ENCODE measurements at places on chromosomes 3 and 15. TPM values are rescaled to one million over a fixed set of nuclear protein-coding genes. Genes with fewer than 3 reads are reported as not detected.
A peak's percentile ranks its signal among the peaks of the same experiment; 100 is the strongest.

DNA sequence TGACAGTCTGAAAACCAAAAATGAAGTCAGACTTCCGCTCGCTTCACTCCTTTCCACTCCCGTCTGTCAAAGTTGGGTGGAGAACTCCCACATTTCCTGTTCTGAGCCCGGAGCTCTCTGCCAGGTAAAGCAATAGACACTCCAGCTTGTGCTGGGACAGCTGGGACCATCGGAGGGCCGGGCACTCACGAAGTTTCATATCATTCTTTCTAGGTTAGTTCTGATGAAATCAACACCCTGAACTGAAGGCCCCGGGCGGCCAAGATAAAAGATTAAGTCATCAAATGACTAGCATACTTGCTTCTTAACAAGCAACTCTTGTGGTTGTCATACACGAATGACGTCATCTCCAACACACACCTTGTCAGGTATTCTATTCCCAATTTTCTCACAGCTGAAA lies 42.1 kb downstream of the MAGI1 start:
- peak; percentile 36 for DNase-seq

- DNase-seq, result no peak
Observed at GRCh38 chr15:31145271-31145911, 43.9 kb upstream of the TRPM1 start.

- DNase-seq, result no peak
Observed at GRCh38 chr3:8460050-8460708, 41.4 kb upstream of the LMCD1 start.

- DNase-seq, result no peak
Observed at GRCh38 chr3:142019794-142020320, 129.5 kb downstream of the TFDP2 start.

DNA sequence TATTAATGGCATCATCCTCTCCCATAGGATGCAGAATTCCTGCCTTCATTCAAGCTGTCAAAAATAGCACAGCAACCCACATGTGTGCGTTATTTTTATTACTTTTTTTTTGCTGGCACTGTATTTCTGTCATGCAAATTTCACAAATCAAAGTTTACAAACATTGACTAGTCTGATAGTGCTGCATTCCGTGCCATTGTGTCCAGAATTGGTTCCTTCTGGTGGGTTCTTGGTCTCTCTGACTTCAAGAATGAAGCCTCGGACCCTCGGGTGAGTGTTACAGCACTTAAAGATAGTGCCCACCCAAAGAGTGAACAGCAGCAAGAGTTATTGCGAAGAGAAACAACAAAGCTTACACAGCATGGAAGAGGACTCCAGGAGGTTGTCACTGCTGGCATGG lies 490.2 kb downstream of the GABRG3 start:
- no peak for DNase-seq

- no peak for DNase-seq
Observed at GRCh38 chr3:138219255-138219654, 32.2 kb downstream of the ARMC8 start.

GRCh38 chr3:137970914-137971831 lies 38.8 kb upstream of the CLDN18 start:
- peak; percentile 93 for DNase-seq

GRCh38 chr3:175980486-175981090 lies 1121.5 kb downstream of the NAALADL2 start:
- no peak for DNase-seq

- no peak for DNase-seq
Observed at GRCh38 chr3:149122721-149123578, 6.5 kb upstream of the HPS3 start.

DNA sequence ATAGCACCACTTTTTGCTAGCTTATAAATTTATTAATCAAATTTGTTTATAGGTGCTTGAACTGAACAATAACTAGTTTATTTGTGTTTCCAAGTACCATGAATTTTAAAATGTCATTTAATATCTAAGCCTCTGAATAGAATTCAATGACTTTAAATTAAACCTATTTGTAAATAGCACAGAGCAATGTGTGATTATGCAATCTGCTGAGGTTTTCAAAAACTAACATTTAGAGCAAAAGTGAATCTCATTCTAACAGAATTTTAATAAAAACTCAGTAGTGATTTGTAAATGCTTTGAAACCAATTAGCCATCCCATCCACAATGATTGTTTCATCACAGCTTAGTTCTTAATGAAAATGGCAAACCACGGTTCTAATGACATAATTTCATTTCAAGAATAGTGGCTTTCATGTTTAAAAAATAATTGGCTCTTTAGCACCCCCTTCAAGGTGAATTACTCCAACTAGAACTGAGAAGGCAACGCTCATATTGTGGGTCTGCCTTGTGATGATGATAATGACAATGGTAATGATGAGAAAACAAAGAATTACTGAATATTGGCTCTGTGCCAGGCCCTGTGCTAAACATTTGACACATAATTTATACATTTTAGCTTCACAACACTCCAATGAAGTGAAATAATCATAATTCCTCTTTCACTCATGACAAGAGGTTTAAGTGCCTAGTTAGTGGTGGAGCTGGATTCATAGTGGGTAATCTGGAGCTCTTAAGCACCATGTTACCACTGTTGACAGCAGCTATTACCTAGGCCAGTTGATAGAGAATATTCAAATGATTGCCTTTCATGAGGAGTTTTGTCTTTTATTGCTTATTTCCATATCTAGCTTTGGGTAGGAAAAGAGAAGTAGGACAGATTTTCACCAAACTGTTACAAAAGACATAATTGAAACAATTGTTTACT lies 145.7 kb downstream of the RBMS3 start:
- DNase-seq, result no peak

The PLA2G4D gene
- total RNA-seq, result not detected

The NUP210 gene
- 73.9 TPM for total RNA-seq

- peak; percentile 74 for DNase-seq
Observed at GRCh38 chr3:42061713-42062380, 29.3 kb upstream of the TRAK1 start.

The ZNF80 gene
- not detected for total RNA-seq

DNA sequence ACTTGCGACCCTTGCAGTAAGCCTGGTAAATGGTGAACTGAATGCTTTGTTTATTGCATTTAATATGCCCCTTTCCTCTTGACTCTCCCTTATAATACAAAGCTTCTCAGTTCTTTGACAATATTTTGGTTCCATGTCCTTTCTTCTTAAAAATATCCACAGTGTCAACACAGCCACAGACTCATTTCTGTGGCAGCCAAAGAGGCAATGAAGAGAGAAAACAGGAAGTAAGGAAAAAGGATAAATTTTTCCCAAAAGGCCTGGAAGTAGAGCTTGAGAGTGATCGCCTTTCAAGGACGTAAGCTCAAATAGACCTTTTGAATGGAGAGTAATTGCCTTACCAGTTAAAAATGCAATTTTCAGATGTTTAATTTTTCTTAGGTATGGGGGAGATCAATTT lies 59.4 kb downstream of the PEX5L start:
- DNase-seq, result no peak

The TRIM71 gene
- total RNA-seq, result 318 TPM

The SSUH2 gene
- total RNA-seq, result 2.3 TPM

DNA sequence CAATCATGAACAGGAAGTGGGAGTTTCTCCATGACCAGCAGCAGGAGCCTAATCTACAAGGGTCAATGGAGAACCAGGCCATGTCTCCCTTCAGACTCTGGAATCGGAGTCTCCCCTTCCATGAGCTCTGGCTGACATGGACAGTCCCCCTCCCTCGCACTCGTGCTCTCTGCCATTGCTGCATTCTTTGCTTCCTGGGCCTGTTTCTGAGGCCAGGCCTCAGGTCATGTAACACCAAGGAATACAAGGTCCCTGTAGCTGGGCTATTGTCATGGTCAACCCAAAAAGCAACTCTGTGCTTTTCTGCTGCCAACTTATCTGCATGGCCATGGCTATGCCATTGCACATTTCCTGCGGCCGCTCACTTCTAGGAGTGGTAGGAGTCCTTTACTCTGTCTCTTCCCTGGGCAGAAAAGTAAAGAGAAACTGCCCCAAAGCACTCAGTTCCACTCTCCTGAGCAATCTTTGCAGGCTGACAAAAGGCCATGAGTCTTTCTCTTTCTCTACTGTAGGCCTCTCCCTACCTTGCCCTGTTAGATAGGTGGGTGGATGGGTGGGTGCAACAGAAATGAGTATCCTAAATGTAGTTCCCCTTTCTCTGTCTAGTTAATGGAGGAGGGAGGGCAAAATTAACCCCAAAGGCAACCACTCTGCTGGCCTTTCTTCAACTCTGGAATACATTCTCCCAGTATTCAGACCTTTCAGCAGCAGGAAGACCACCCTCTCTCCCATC lies 40.8 kb upstream of the PROK2 start:
- no peak for DNase-seq

- no peak for DNase-seq
Observed at GRCh38 chr3:47692158-47692557, 89.5 kb downstream of the SMARCC1 start.

The MUC4 gene
- 1.3 TPM for total RNA-seq

GRCh38 chr3:147195887-147196286 lies 210.5 kb downstream of the ZIC4 start:
- no peak for DNase-seq

DNA sequence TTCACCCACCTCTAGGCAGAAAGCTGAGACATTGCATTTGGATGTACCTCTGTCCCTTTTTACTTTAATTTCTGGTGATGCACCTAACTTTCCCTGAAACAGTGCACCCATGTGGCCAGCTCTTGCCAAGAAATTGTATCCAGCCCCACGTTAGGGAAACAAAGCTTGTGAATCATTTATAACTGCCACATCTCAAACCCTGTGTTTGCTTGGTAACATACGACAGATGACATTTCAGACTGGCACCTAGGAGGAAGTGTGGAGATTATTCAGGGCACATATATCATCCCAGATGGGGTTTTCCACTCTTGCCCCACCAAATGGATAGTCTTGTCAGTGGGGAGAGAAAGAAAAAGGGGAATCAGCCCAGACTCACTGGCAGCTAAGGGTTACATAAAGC lies 2.1 kb downstream of the CYB561D2 start:
- DNase-seq, result no peak

The PRR20G gene
- total RNA-seq, result not detected

The GNAI2 gene
- 132 TPM for total RNA-seq

The STX19 gene
- not detected for total RNA-seq

- no peak for DNase-seq
Observed at GRCh38 chr3:151841801-151842200, 27.9 kb downstream of the AADAC start.

DNA sequence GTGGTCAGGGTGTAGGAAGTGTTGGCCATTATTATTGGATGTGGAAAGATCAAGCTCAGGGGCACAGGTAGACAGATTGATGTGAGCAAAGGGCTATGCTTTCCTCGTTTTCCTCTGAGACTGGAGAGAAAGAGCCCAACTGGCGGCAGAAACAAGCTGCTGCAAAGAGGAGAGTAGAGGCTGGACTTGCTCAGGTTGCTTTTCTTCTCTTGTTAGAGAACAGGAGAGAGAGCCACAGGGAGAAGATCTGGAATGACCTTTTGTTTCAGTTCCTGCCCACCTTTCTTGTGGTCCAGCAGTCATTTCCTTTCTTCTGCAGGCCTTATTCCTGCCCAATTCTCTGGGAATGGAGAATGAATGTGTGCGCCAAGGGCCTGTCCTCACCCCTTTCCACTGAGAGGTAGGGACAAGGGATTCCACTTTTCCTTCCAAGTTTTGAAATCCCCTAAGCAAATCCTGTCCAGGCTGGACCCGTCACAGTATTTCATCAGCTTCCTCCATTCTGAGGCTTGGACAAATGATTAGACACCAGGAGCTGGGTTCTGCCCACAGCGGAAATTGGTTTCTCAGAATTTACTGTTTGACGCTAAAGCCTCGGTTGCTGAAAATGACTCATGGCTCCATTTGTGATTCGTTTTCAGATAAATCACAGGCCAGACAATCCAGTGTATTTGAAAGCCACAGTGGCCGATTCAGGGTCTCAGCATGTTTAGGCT lies 16.1 kb downstream of the ZNF80 start:
- no peak for DNase-seq

- DNase-seq, result no peak
Observed at GRCh38 chr3:100087198-100087597, 27.1 kb downstream of the FILIP1L start.

- DNase-seq, result no peak
Observed at GRCh38 chr3:128195802-128196201, 42.5 kb downstream of the EEFSEC start.

The GOLGA6D gene
- 2.1 TPM for total RNA-seq

- DNase-seq, result no peak
Observed at GRCh38 chr15:80823120-80823519, 44.0 kb downstream of the CEMIP start.

The A4GNT gene
- not detected for total RNA-seq

- DNase-seq, result peak; percentile 41
Observed at GRCh38 chr15:75578173-75578947, 755 bp downstream of the PTPN9 start.

The THBS1 gene
- total RNA-seq, result 81.3 TPM

The ZNF860 gene
- 14.7 TPM for total RNA-seq

The RAB8B gene
- 38.1 TPM for total RNA-seq

GRCh38 chr3:103949693-103950092 lies 1417.0 kb upstream of the ALCAM start:
- DNase-seq, result no peak

DNA sequence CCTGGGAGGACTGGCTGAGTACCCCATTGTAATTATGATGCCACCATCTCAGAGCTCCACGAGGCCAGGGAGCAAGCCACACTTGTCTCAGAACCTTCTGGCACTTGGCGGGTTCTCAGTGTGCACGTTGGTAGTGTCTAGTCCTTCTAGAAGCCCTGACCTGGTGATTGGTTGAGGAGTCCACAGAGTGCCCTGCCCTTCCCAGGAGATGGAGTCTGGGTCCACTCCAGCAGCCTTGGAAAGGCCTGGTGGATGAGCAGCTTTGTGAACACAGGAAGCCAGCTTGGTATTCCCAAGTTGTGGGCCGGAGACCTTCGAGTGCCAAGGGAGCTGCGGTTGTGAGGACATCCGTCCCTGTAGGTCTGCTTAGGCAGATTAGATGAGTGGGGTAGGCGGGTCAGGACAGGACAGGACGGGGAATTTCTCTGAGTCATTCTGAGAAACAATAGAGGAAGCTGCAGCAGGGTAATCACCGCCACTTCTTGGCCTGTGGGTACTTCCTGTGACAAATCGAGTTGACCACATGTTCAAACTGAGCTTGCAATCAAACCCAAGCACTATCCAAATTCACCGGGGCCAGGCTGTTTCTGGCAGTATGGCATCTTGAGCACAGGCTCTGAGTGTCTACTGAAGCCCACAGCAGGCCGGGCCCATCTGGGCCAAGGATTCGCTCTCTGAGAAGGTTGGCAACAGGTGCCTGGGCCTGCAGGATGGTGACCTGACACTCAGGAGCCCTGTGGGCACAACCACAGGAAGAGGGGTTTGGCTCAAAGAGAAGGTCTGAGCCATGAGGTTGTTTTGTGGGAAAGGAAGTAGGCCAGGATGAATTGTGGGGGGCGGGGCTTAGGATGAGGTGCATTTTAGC lies 71.5 kb upstream of the PLXNA1 start:
- DNase-seq, result no peak

All from GM23338 (cell line).